ENCODE measurements at places on chromosomes 4 and X.

- DNase-seq: peak; percentile 80
Observed at GRCh38 chr4:102760645-102761295, at the start of gene MANBA. MANBA (minus strand) TSS chr4:102760968; CDS start chr4:102760894, 74 bp downstream.

DNA sequence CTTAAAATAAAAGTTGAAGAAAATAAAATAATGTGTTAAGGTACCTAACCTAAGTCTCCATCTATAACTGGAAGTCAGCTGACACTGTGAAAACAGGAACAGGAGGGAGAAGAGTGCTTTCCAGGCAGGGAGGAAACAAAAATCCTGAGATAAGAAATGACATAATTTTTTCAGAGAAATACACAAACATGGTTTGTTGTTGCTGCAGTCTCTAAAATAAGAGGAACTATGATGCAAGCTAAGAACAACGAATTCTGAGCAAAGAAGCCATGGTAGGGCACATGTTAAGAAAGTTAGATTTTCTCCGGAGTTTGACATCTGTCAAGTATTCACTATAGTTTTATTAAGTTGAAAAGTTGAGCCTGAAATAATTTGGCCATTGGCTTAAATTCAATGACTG lies 26.9 kb downstream of the PAPSS1 start:
- DNase-seq: no peak

- no peak for DNase-seq
Observed at GRCh38 chr4:6257247-6258025, 12.2 kb upstream of the WFS1 start.

- DNase-seq: no peak
Observed at GRCh38 chrX:104854188-104854587, 288.2 kb downstream of the IL1RAPL2 start.

GRCh38 chr4:119300101-119300978 lies 21.6 kb downstream of the FABP2 start:
- peak; percentile 90 for DNase-seq

All from stimulated activated CD8-positive, alpha-beta memory T cell treated with anti-CD3 and anti-CD28 coated beads, Interleukin-2, amount 100 ng/mL, for 48 hours (primary cell).